ENCODE measurements at places on chromosomes 2 and 18. TPM values are rescaled to one million over a fixed set of nuclear protein-coding genes. Genes with fewer than 3 reads are reported as not detected.

MALL gene
- 5.5 TPM for total RNA-seq

WNT10A gene
- total RNA-seq: not detected

RBKS gene
- 2.3 TPM for total RNA-seq

CNNM4 gene
- total RNA-seq: 8.5 TPM

STK17B gene
- total RNA-seq: 6.1 TPM

ABCB11 gene
- total RNA-seq: not detected

SPATA3 gene
- total RNA-seq: not detected

RETREG2 gene
- total RNA-seq: 46.7 TPM

CCT7 gene
- 529 TPM for total RNA-seq

EMILIN2 gene
- 21.3 TPM for total RNA-seq

GCG gene
- not detected for total RNA-seq

WDR7 gene
- total RNA-seq: 14.8 TPM

COL6A3 gene
- 0.66 TPM for total RNA-seq

THOC1 gene
- 64.0 TPM for total RNA-seq

CPS1 gene
- 12.4 TPM for total RNA-seq

C1GALT1C1L gene
- total RNA-seq: not detected

TDRD15 gene
- not detected for total RNA-seq

MYO3B gene
- total RNA-seq: 0.63 TPM

L3MBTL4 gene
- 2.0 TPM for total RNA-seq

NEB gene
- total RNA-seq: 0.98 TPM

SIX3 gene
- total RNA-seq: 0.55 TPM

KIF3C gene
- total RNA-seq: 35.2 TPM

RAPGEF4 gene
- total RNA-seq: 1.4 TPM

CCDC85A gene
- total RNA-seq: 0.17 TPM

GREB1 gene
- 15.3 TPM for total RNA-seq

MAL gene
- total RNA-seq: not detected

KCNJ3 gene
- not detected for total RNA-seq

CD302 gene
- total RNA-seq: 0.68 TPM

SAG gene
- not detected for total RNA-seq

C2orf66 gene
- not detected for total RNA-seq

MC5R gene
- total RNA-seq: not detected

SLC4A3 gene
- 11.1 TPM for total RNA-seq

THSD7B gene
- total RNA-seq: 0.50 TPM

TPO gene
- total RNA-seq: not detected

TRIB2 gene
- 36.2 TPM for total RNA-seq

CROCC2 gene
- not detected for total RNA-seq

TLX2 gene
- 0.20 TPM for total RNA-seq

MYCN gene
- total RNA-seq: 100.0 TPM

RUFY4 gene
- 0.44 TPM for total RNA-seq

EPC2 gene
- 31.3 TPM for total RNA-seq

DHRS9 gene
- total RNA-seq: not detected

HOXD9 gene
- not detected for total RNA-seq

ARHGAP15 gene
- not detected for total RNA-seq

REG3G gene
- not detected for total RNA-seq
